ENCODE measurements at places on chromosomes 4 and X.
A peak's percentile ranks its signal among the peaks of the same experiment; 100 is the strongest.

DNA sequence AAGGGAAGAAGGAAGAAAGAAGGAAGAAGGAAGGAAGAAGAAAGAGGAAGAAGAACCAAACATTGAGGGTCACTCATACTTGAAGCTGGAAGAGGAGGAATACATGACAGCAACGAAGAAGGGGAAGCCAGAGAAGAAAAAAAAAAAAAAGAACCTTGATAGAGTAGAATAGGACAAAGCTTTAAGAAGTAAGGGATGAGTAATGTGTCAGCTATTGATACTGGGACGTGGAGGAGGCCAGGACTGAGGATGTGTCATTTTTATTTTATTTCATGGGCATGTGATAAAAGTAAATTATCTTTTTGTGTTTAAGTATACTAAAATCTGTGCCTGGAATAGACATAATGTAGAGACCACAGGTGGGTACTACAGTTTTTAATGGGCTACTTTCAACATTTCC, 6.4 kb downstream of the EDA2R start:
- no peak for DNase-seq

DNA sequence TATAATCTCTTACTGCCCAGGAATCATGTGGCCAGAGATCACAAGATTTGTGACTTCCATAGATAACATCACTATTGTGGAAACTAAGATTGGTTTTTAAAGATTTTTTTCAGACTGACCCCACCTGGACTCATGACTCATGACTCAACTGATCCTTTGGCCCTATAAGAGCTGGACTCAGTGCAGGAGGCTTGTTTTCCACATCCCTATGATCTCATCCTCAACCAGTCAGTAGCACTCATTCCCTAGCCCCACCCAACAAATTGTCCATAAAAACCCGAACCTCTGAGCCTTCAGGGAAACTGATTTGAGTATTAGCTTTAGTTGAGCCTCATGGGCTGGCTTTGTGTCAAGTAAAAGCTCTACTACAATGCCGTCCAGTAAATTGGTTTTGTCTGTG, 7.9 kb upstream of the NOCT start:
- DNase-seq, result no peak

DNA sequence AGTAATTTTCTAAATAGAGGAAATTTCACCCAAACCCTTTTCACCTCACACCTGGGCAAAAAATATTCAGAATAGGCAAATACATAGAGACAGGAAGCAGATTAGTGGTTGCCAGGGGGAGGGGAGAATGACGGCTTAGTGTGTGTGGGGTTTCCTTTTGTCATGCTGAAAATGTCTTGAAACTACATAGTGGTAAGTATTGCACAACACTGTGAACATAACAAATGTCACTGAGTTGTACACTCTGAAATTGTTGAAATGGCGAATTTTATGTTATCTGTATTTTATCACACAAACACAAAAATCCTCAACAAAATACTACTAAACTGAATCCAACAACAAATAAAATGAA, 60.7 kb upstream of the PLAC1 start:
- DNase-seq, result peak; percentile 25

- no peak for DNase-seq
These were observed 138.1 kb upstream of the RASGEF1B start for GRCh38 chr4:81609844-81610243.

DNA sequence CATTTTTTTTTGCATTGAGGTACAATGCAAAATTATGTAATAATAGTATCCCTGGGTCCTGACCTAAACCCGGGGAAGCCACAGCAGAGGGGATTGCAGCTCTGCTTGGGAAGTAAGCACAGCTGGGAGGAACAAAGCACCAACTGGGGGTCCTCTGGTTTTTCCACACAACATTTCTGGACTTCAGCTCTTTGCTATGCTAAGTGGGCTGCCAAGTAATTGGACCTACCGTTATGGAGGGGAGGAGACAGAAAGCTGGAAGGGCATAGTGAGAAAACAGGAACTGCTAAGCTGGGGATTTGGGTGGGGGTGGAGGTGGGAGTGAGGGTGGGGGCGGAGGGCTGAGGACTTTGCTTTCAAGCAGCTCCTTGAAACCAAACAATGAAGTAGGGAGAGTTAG, 183.3 kb downstream of the ZIC3 start:
- no peak for DNase-seq

DNA sequence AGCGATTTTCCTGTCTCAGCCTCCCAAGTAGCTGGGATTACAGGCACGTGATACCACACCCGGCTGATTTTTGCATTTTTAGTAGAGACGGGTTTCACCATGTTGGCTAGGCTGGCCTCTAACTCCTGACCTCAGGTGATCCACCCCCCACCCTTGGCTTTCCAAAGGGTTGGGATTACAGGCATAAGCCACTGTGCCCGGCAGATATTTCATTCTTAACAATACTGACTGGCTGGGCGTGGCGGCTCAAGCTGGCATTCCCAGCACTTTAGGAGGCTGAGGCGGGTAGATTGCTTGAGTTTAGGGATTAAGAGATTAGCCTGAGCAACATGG, 1.3 kb downstream of the PQBP1 start:
- DNase-seq, result no peak

DNA sequence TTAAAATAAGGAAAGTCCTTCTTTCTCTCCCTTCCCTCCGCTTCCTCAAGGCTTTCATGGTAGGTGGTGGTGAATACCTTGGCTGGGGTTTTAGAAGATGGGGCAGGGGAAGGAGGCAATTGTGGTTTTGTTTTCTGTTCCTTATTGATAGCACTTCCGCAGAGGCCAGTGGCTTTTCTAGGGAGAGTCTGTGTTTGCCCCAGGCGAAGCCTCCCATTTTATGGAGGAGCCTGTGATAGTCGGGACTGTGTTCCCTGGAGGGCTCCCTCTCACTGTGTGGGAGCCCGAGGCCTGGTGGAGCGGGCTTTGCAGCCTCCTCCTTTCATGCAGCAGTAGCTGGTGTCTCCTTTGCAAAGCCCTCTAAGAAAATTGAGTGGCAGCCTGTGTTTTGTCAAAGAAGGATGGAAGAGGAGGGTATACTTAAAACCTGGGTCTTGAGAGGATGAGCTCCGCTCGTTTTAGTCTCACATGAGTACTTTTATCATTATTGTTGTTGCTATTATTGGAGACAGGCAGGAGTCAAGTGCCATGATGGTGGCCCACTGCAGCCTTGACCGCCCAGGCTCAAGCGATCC, 29.8 kb upstream of the STOX2 start:
- no peak for DNase-seq

GRCh38 chr4:109406337-109406931, 27.2 kb upstream of the SEC24B start:
- DNase-seq, result peak; percentile 63

GRCh38 chr4:185282968-185283367, 73.6 kb downstream of the SNX25 start:
- DNase-seq, result no peak

DNA sequence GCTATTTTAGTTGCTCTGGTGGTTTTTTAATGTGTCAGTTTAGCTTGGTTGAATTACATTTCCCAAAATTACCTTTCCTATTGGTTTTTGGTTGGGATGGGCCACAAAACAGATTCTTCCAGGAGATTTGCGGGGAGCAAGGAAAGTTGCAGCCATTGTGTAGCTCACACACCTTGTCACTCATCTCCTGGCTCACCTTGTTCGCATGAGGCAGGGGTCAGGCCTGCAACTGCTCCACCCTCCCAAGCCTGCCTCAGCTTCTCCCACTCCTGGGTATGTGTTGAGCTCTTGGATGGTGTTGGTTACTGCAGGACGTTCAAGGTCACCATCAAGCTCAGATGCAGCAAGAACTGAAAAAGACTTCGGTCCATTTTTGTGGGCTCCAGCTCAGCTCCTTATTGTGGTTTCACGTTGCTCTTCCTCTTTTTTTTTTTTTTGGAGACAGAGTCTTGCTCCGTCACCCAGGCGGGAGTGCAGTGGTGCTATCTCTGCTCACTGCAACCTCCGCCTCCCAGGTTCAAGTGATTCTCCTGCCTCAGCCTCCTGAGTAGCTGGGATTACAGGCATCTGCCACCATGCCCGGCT, 95.6 kb upstream of the METTL14 start:
- no peak for DNase-seq

GRCh38 chrX:80747832-80748231, 61.8 kb downstream of the BRWD3 start:
- DNase-seq, result no peak

DNA sequence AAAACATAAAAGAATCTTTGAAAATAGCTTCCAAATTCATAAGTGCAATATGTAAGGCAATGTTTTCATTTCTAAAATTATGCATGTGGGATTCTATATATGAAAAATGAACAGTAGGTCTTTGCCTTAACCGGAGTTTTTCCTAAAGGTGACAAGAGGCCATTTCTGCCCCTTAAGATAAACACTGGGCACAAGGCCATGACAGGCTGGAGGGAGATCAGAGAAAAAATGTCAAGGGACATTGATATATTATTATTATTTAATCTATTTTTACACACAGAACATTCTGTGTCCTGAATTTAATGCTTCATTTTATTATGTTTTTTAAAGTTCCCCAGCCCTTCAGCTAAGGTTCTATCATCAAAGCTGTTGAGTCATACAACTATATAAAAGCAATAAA, 118.8 kb downstream of the CHM start:
- DNase-seq, result no peak

DNA sequence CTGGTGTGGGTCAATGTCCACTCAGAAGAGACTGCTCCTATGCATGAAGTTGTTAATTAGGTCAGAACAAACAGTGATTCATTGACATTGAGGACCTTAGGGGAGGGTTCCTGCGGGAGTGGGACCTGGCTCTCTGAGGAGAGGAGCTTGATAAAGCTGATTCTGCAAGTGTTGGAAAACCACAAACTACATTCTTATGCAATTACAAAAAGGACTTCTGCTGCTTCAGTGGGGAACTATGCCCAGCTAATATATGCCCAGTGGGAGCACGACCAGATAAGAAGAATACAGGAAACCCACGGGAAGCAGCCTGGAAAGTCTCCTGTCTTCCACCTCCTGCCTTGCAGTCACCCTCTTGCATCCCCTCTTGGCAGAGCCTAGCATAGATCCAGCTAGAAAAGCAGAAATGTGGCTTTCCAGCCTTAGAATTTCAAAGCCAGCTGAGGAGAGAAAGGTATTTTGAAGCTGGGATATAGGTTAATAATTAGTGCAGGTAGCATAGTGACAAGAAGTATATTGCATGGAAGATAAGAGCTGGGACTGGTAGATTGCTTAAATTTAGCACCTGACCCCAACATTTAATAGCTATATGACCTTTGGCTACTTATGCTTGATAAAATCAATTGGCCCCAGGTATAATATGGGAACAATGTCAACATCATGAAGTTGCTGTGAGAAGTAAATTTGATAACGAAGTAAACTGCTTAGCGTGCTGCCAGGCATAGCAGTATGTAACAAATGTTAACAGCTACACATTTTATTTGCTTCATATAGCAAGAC, 34.9 kb upstream of the UGT8 start:
- DNase-seq, result peak; percentile 47

DNA sequence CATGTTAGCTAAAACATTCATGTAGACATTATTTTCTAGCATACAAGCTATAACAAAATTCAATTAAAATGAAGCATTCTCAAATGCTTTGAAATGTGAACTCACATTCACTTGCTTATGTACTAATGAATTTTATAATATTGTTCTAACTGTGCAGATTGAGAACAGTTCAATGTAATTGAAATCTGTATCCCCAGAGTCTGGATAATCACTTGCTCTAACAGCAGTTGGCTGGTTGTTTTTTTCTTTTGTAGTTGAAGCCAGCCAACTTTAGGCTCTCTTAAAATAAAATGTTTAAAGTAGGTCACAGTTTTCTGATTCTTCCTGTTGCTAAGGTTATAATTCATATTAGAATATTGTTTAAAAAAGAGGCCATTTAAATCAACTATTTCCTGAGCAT, 438.9 kb downstream of the NAF1 start:
- no peak for DNase-seq

- DNase-seq, result no peak
These were observed 141.1 kb downstream of the MOSPD2 start for GRCh38 chrX:15014281-15014680.

GRCh38 chr4:107292979-107293378, 256.9 kb upstream of the DKK2 start:
- no peak for DNase-seq

GRCh38 chrX:34555481-34555880, 101.6 kb downstream of the TMEM47 start:
- no peak for DNase-seq

GRCh38 chr4:126242679-126243390, 928.1 kb downstream of the FAT4 start:
- DNase-seq, result no peak

DNA sequence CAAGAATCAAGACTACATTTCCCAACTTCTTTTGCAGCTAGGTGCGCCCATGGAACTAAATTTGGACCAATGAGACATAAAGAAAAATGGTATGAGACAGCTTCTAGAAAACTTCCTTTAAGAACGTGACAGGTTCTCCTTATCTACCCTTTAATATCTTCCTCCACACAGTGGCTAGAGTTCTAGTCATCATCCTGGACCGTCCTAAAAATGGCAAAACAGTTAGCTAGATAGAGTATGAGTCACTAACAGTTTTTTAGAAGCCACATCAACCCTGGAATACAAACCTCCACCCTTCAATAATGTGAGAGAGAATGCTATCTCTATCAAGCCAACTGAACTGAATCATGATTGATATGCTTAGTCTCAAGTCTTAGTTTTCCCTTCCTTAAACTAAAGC, 267.9 kb upstream of the SLC7A11 start:
- DNase-seq, result no peak

Measured in H4 (cell line).